T-helper 17 cell (primary cell): ENCODE measurements at places on chromosomes 1 and 21.

DNA sequence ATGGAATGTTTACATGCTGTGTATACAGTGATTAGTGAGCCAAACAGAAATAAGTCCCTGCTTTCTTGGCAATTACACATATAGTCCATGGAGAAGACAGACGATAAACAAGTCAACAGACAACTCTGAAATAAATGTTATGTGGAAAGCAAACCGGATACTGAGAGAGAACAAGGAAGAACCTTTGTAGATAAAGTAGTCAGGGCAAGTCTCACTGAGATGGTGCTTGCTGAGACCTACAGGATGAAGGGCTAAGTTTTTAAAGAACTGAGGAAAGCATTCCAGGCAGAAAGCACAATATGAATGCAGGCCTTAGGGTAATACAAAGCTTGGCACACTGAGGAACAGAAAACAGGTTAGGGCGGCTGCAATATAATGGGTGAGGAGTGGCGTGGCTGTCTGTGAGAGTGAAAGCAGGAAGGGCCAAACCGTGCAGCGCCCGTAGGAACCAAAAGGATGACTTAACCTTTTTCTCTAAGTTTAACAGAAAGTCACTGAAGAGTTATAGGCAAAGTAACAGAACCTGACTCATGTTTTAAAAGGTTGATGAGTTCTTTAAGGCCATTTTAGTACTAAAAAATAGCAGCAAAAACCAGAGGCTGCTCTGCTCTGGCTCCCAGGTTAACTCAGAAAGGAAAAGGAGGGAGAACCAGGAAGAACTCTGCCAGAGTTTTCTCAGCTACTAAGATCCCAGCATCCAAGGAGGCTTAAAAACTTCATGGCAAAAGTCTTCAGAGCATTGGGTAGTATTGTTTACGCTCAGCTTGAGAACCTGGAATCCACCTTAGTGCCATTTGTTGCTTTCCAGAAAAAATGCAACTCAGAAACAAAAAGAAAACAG lies 8.7 kb upstream of the TTF2 start:
- no peak for DNase-seq

DNA sequence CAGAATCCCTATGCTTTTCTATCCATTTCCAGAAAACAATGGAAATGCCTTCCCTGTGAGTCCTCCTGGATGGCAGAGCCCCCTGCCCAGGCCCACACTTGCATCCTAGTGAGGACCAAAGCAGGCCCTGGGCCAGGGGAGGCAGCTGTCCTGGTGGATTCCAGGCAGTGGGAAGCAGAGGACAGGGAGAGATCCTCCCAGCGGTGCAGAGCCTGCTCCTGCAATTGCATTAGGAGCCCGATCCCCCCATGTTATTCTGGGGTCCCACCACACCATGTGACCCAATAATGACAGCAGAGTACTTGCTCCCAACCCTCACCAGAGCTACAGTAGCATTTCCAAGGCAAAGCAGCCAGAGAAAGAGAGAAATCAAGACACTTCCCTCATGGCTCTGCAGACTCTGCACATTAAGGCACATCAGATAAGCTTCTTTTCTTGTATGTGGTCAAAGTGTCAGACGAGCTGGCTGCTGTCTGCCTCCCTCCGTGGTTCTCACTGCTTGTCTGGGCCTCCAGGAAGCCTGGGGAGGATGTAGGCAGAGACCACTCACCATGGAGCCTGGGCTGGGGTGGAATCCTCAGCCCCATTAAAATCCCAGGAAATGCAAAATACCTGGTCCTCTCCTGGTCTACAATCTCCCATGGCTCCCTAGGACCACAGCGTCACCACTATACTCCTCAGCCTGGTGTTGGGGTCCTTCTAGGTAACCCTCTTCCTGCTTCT lies 54.9 kb upstream of the RUNX3 start:
- DNase-seq, result no peak

DNA sequence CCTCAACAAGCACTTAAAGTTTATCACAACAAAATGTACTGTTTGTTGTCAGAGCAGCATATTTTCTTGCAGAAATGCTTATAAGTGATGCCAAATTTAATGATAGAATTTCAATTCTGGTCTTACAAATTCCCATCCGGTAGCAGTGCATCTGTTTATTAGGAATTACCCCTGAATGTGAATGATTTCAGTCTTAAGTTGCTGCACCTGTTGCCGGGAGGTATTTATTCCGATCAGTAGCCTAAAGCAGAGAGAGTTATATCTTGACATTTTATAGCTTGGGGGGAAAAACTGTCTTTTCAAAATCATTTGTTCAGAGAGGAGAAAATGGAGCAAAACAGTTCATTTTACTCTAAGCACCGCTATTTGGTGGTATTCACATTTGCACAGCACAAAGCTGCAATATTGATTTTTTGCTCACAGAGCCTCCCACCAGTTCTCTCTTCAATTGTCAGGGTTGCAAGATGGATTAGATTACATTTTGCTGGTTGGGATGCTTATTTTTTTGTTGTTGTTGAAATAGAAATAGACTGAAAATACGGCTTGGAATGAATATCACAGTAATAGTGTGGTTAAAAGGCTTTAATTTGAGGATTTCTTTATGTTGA lies 98.6 kb downstream of the ADGRL2 start:
- no peak for DNase-seq

DNA sequence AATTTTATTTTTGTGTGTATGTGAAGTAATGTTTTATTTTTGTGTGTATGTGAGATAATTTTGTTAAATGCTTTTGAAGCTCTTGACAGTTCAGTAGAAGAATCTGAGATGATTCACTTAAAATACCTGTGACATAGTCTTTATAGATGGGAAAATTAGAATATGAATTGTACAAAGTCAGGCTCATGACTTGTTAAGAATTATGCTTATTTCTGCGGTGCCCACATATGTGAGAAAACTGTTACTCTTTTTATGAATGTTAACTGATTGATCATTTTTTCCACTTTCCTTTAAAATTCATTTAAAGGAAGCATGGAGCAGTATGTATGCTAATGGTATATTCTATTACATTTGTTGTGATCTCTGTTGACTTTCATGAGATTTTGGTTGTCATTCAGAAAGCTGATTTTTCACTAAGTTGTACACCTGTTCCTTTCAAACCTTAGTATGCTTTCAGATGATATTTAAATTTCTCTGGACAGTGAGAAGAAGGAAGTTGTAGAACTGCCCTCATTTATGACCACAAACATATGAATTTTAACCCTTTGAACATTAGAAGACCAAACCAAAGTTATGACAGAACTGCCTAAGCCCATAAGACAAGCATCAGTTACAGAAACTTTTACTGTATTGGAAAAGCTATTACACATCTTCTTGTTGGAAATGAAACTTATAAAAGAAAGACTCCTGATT lies 110.1 kb downstream of the POU2F1 start:
- no peak for DNase-seq

DNA sequence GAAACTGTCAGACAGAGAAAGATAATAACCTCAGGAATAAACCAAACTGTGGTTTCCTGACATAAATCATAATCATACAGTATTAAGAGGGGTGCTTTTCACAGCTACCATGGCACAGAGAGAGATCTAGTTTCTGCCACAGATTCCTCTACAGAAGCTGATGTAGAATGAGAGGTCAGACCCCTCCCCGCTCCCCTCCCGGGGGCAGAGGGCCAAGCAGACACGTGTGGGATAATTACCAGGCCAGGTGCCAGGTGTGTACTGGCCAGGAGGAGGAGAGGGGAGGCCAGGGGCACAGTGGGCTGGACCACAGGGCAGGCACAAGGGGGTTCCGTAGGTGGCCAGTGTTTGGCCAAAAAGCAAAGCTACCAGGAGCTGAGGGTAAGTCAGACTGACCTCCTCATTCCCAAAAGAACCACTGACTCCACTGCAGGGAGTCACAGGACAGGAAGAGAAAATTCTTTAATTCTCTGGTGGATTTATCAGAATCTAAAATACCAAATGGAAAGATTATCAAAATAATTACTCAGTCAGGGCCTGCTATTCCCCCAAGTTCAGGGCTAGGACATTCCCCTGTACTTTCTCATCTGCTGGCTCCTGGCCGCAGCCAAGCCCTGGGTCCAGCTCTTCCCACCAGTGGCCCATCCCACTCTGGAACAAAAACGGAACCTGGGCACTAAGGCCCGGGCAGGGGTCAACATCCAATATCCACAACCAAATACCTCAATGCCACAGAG lies 30.0 kb downstream of the C2CD2 start:
- DNase-seq, result no peak

- no peak for DNase-seq
These were observed 30.5 kb downstream of the RHBG start for GRCh38 chr1:156399355-156400125.

GRCh38 chr1:207051191-207051943 lies at the start of gene YOD1:
YOD1 (minus strand) TSS chr1:207051208; CDS start chr1:207051030, 178 bp downstream.
- no peak for DNase-seq
